GM04504 (cell line): ENCODE measurements at places on chromosomes 12 and 14.
A peak's percentile ranks its signal among the peaks of the same experiment; 100 is the strongest.

GRCh38 chr12:14696265-14696741 is at the start of gene GUCY2C:
Gene GUCY2C, minus strand, starts transcription at chr12:14696599. Its CDS starts 151 bp downstream, at chr12:14696448.
- no peak for DNase-seq

DNA sequence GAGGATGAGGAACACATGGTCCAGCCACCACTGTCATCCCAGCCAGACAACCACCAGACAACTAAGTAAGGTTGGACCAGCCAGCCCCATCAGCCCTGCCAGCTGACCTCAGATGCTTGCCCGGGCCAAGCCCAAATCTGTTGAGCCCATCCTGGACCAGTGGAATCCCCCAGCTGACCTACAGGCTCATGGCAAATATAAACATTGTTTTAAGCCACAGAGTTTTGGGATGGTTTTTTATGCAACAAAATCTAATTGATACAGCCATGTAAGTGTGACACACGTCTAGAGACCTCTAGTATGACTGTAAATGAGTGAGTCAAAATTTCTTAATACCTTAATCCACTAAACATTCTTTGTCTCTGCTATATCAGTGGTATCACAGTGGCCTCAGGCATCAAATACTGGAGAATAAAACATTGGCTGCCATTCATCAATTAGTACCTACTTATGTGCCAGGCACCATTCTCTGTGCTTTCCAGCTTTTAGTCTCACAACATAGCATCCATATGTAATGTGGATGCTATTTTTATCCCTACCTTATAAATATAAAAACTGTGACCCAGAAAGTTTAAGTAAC is 24.2 kb upstream of the NT5DC3 start:
- DNase-seq = no peak

DNA sequence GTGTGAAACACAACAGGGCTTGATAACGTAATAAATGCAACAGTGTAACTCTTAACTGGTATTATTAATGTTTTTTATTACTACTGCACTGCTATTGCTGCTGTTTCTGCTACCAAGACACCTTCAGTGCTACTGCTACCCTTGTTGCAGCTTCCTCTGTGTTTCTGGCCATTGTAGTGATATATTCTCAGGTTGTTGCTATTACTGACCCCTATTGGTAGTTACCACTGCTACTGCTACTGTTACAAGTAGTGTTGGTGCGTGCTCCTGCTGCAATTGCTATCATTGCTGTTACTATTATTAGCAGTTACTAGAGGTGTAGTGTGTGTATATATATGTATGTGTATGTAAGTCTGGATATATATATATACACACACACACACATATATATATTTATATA is 87.2 kb upstream of the PTPRB start:
- DNase-seq = no peak

DNA sequence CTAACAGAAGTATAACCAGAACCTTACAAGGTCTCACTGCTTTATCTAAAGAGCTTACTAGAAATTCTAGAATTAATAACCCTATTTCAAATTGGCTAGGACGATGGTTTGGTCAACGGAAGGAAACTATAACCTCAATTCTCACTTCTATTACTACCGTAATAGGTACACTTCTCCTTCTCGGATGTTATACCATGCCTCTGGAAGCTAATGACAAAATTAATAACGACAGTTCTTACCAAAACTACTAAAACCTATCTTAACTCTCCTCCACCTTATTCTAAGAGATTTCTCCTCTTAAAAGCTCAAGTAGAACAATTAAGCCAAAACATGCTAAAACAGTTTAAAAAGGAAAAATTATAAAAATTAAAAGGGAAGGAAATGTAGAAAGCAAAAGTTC is 23.7 kb upstream of the UBC start:
- DNase-seq = no peak

DNA sequence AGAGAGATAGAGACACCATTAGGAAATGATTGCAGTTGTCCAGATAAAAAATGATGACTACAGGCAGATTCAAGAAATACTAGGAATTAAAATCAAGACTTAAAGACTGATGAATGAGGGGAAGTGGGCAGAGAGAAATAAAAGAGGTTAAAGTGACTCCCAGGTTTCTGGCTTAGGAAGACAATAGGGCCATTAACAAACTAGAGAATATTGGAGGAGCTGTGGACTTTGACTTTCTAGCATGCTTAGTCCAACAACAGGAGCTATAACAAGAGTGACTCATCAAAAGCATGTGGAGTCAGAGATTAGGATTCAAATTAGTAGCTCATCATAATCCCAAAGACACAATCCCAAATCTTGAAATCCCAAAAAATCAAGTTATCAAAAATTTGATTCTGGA is 101.5 kb downstream of the BMP4 start:
- DNase-seq = no peak

DNA sequence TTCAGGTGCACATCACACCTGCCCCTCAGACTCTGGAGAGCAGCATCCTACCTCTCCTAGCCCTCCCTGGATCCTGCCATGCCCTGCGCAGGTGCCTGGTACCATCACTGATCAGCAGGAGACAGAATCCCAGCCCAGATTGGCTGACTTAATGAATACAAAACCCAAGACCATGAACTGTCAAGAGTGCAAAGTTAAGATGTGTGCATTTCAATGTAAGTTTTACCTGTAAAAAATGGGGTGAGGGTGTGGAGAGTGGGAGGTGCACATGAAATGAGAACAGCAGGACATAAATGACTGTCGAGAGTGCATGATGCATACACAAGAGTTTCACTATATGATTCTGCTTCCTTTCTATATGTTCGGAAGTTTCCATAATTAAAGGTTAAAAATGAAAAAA is 57.9 kb upstream of the GPR68 start:
- DNase-seq = no peak

- no peak for DNase-seq
Measured at GRCh38 chr14:68927089-68927488, 52.0 kb downstream of the ACTN1 start.

DNA sequence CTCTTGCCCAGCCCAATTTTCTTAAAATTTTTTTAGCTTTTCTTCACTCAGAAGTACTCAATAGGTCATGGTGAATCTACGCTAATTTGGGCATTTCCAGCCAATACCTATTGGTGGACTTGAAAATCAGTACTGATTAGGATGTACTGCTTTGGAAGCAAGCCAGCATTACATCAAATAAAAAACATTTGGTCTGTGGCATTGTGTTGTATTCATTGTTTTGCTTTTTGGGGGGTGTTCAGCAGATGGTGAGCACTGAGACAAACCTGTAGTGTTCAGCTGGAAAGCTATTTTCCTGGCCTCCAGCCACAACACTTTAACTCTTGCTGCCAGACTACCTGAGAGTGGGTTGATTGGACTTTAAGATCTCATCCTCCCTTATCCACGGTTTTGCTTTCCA is 4.0 kb downstream of the MAPKAPK5 start:
- no peak for DNase-seq

DNA sequence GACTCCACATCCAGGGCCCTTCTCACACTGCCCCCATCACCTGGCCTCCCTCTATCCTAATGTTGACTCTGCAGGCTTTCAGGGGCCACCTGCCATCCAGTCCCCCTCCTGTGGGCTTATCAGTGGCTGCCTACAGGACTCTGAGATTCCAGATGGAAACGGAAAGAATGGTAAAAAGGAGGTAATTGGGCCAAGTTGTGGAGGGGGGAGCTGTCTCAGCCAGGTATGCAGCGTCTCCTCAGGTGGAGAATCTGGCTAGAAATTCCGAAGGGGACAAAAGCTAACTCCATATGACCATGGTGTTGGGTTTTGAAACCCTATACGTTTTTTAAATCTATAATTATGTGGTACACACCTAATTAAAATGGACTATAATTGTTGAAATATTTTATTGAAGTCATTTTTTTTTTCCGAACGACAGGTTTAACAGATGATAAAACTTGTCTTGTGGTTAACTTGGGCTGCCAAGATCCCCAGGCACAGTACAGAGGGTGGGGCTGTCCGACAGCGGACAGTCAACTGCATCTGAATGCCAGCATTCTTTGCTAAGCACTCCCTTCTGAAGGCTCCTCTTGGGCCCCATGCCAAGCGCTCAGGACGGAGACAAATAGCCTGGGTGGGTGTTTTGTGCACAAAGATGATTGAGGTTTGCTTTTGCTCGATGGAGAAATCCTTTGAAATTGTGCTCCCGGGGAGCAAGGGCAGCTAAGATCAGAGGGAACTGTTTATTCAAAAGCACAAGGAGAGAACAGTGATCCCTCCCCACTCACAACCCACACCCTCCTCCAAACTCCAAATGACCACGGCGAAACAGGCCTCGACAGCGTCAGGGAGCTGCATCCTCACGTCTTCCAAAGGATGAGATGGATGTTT is 365.6 kb downstream of the BCL11B start:
- no peak for DNase-seq

GRCh38 chr12:12837025-12837812 is 24.1 kb downstream of the DDX47 start:
- peak; percentile 66 for DNase-seq

GRCh38 chr12:62005615-62006014 is 254.6 kb upstream of the USP15 start:
- DNase-seq = no peak

GRCh38 chr14:74572726-74573301 is 39.2 kb downstream of the LTBP2 start:
- no peak for DNase-seq

- DNase-seq = no peak
Measured at GRCh38 chr12:38954238-38954873, 49.0 kb upstream of the CPNE8 start.

DNA sequence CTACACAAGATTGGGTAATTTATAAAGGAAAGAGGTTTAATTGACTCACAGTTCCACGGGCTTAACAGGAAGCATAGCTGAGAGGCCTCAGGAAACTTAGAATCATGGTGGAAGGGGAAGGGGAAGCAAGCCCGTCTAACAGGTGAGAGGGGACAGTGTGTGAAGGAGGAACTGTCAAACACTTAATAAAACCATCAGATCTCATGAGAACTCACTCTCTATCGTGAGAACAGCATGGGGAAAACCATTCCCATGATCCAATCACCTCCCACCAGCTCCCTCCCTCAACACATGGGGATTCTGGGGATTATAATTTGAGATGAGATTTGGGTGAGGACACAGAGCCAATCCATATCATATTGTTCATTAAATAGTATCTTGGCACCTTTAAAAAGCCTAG is 56.1 kb downstream of the EPS8 start:
- DNase-seq = no peak

DNA sequence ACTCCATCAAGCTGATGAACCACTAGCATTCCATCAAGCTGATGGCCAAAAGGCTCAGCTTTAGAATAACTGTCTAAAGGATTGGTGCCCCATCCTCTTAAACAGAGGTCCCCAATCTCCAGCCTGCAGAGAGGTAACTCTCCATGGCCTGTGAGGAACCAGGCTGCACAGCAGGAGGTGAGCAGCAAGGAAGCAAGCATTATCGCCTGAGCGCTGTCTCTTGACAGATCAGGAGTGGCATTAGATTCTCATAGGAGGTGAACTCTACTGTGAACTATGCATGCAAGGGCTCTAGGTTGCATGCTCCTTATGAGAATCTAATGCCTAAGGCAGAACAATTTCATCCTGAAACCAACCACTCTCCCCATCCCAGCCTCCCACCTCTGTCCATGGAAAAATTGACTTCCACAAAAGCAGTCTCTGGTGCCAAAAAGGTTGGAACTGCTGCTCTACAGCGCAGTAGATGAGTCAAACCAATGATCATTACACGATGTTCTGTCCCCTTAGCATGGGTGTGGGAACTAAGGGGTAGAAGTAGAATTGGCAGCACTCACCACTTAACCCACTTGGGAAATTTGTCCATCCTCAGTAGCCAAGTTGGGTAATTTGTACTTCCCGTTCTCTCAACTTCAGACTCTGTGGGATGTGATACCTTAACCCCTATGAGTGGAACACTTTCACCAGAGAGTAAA is 66.9 kb downstream of the ANKS1B start:
- no peak for DNase-seq

GRCh38 chr12:661720-662486 is 1.3 kb downstream of the NINJ2 start:
- DNase-seq = no peak

GRCh38 chr12:125202421-125202820 is 137.2 kb downstream of the AACS start:
- no peak for DNase-seq

DNA sequence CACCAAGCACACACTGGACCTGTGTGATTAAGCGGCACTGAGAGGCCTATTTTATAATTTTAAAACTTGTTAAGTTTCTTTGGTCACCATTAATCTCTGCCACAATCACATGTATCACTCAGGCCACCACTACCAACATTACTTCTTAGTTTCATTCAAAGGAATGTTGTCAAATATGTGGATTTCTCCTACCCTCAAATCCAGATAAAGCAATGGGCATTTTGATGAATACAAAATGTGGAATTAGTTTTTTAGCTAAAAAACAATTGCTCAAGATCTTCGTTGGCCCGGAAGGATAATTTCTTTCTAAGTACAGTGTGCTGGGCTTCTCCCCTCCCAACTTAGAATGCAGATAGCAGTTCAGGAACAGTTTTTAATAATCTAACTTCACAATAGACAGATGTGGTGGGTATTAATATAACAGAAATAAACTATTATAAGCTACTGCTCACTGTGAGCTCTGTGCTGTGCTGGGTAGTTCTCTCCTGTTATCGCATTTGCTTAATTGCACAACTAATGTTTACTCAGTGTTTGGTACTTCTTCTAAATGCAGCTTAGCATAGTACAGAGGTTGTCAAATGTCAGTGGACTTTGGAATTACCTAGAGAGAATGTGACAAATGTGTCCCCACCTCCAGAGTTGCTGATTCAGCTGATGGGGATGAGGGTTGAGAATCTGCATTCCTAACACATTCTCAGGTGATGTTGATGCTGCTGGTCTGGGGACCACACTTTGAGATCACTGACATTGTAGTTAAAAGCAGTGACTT is 266.7 kb upstream of the AMIGO2 start:
- no peak for DNase-seq

- DNase-seq = peak; percentile 78
Measured at GRCh38 chr14:71551291-71551950, 380.8 kb upstream of the RGS6 start.

- DNase-seq = peak; percentile 9
Measured at GRCh38 chr12:80829767-80830166, 108.0 kb downstream of the LIN7A start.

- DNase-seq = peak; percentile 33
Measured at GRCh38 chr12:46452061-46452615, 79.6 kb upstream of the SLC38A2 start.

GRCh38 chr14:92658684-92659083 is 89.7 kb downstream of the LGMN start:
- DNase-seq = no peak

- no peak for DNase-seq
Measured at GRCh38 chr14:90805662-90806540, 10.3 kb downstream of the TTC7B start.

GRCh38 chr12:43348221-43348620 is 203.8 kb downstream of the ADAMTS20 start:
- no peak for DNase-seq

- DNase-seq = no peak
Measured at GRCh38 chr14:103534576-103535061, 5.6 kb downstream of the TRMT61A start.

DNA sequence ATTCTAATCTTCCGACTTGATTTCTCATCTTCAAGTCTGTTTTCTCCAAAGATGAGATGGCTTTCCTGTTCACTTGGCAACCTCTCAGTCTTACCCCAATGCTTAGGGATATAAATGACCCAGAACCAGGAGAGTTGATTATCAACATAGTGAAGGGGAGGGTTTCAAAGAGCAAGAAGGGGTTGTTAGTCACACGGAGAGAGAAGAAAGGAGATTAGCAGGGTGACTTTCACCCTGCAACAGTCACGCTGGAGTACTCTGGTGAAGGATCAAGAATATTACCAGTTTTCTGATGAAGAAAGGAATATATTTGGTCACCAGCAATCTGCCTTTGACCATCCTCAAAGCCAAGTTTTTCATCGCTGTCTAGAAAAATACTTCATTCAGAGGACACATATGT is at the start of gene TMEM52B:
Gene TMEM52B, plus strand, starts transcription at position 212 of the 400 bp plus-strand sequence. CDS start 543 bp downstream, outside the sequence.
- no peak for DNase-seq

GRCh38 chr12:38907201-38907923 is 2.0 kb upstream of the CPNE8 start:
- no peak for DNase-seq
